Type B pancreatic cell (in vitro differentiated cells): ENCODE measurements at places on chromosomes 12 and 14. TPM values are rescaled to one million over a fixed set of nuclear protein-coding genes. Genes with fewer than 3 reads are reported as not detected.

The ENDOU gene
- 3.7 and 18.9 TPM in 2 replicates for total RNA-seq

The POTEG gene
- total RNA-seq, result not detected in 2 replicates

The GLTP gene
- total RNA-seq, result 48.7 and 118 TPM in 2 replicates

The NAB2 gene
- total RNA-seq, result 48.3 and 49.7 TPM in 2 replicates

- no peak for DNase-seq
Measured at GRCh38 chr12:111574797-111575443, 24.2 kb downstream of the ATXN2 start.

GRCh38 chr12:108678104-108678730 lies 44.5 kb upstream of the SELPLG start:
- no peak for DNase-seq

GRCh38 chr14:71248194-71248593 lies 340.9 kb downstream of the PCNX1 start:
- DNase-seq, result no peak
